ENCODE measurements at places on chromosomes 2 and 18.

- DNase-seq = no peak
These were observed 158.1 kb downstream of the GALR1 start for GRCh38 chr18:77407733-77408132.

DNA sequence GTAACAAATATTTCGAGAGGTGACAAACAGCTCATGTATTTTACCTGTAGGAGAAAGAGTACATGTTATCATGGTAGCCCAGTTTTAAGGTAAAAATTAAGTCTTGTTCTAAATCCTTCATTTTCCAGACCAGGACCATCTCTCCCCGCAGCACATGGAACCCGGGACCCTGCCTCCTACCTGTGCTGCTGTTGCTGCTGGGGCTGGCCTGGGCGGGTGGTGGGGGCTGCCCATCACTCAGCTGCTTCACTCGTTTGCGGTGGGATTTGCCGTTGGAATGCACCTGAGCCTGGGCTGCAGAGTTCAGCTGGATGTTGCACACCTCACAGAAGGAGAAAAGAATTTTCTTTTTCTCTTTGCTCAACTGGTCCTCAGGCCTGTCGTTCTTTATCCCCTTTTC lies 92.1 kb downstream of the ZNF385B start:
- DNase-seq = no peak

DNA sequence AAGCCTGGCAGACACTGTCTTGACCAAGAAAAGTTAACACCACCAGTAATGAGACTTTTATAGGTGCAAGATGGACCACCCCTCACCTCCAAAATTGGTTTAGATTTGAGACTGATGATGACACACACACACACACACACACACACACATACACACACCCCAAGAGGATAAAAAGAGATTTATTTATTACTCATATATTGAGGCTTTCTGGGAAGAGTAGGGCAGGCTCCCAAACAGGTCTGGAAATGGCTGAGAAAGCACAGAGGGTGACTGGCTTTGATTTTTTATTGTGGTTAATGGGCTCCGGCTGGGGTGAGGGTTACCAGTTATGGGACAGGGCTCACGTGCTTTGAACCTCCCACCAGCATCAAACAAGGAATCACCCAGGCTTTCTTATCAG lies 54.2 kb upstream of the ADAM23 start:
- no peak for DNase-seq

DNA sequence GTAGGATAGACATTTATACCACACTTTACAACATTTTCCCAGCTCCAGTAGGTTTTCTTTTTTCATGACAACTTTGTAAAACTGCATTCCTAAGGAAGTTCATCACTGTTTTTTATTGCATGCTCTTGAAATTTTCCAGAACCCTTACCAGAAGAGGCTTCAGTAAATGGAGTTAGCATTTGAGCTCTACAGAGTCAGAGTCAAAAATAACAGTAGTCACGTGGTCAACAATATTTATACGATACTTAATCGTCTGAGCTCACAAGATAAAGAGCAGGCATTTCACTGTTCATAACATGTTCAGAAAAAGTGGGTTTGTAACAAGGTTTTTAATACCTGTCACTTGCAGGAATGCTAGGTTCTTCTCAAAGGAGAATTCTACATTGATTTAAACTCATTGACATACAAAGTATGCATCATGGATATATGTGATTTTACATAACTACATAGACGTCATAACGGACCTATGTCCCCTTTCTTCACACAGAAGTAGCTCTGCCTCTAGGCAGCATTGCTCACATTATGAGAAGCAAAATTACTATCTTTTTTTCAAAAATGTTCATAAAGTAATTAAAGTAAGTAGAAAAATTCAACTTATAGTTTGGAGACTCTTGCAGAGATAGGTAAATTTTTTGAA lies 187.0 kb upstream of the COL3A1 start:
- no peak for DNase-seq

- peak; percentile 50 for DNase-seq
These were observed 86.6 kb downstream of the TMEM182 start for GRCh38 chr2:102848366-102848839.

GRCh38 chr18:2970772-2971659 lies 41.9 kb downstream of the LPIN2 start:
- no peak for DNase-seq

GRCh38 chr2:96623116-96623515 lies 15.0 kb downstream of the KANSL3 start:
- no peak for DNase-seq

- DNase-seq = no peak
These were observed 536.0 kb downstream of the TNS1 start for GRCh38 chr2:217466805-217467204.

- no peak for DNase-seq
These were observed 73.8 kb downstream of the CLHC1 start for GRCh38 chr2:55158111-55158814.

DNA sequence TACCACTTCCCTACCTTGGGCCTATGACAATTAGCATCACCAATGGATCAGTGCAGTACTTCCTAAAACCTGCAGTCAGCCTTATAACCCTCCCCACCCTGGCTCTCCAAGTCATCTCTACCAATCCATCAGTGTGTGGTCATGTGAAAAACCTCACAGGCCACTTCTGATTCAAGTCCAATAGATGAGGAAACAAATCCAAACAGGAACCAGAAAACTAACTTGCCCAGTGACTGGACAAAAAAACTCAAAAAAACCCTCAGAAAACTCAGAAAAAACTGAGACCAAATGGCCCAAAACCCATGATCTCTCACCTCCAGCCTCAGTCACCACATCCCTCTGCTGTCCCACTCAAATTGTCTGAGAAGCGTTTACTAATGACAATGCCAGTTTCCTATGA lies 43.3 kb downstream of the TGFA start:
- DNase-seq = no peak

DNA sequence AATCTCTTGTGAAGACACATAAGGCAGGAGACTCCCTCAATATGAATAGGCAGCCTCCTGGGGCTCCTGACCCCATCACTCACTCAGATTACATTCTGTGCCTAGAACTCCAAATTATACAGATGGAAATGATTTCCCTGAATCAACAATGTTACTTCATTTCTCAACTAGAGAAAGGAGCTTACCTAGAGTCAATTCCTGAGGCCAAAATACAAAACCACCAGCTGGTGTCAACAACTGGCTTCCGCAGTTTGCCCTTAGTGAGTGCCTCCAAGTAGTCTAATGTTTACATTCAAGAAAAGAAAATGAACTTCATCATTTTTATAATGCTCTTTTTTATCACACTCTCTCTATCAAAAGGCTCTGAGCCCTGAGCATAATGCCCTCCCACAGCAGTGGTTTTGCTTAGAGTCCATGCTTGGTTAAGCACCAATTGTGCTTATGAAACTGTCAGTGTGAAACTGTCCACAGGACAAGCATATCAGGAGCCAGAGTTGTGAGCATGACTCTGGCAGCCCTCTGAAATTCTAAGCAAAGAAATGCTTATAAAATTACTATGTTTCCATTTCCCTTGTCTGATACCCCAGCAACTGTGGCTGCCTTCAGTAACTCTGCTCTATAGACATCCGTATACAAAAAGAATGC lies 305.7 kb upstream of the PKDCC start:
- no peak for DNase-seq

DNA sequence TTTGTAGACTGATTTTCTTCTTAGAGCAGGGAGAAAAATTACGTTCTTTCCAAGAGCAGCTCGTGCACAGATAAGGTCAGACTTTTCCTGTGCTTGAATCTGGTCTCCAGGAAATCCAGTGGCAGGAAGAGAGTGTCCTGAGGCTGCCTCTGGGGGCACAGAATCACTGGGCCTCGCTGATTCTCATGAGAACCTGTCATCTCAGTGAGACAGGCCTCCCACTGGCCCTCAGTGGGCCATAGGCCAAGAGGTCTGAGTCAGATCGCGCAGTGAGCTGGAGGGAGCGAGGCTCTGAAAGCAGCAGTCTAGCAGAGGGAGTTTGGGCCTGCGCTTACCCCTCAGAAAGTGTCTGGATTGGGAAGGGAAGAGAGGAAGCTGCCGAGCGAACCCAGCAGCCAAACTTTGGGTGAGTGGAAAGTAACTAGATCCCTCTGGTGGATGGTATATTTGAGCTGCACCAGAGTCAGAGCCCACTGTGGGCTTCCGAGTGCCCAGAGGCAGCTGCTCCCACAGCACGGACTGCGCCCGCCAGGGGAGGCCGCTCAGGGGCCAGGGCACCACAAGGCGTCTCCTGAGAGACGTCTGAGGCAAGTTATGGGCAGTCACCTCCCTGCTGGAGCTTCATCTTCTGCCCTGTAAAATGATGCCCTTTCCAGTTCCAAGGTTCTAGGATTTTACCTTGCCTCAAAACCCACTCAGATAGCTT lies 8.2 kb downstream of the GDF7 start:
- no peak for DNase-seq

DNA sequence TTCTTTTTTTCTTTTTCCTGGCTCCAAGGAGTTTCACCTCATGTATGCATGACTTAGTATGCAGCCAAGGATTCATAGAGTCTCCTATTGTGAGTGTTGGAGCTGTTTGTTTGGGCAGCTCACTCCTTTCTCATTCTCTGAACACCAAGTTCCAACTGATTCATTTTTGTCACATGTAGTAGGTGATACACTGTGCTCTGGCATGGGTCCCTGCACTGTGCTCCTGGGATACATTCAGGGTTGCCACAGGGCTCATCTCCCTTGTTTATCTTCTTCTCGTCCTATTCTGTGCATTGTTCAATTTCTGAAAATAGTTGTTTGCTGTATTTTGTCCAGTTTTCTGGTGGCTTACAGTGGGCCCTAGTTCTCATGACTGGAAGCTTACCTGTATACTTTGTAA lies 96.8 kb downstream of the ZNF407 start:
- no peak for DNase-seq

GRCh38 chr2:177828557-177828956 lies 244.0 kb downstream of the PDE11A start:
- DNase-seq = no peak

GRCh38 chr2:85355521-85355920 lies 952 bp downstream of the ELMOD3 start:
- no peak for DNase-seq

GRCh38 chr2:9146646-9147045 lies 60.0 kb upstream of the ASAP2 start:
- DNase-seq = no peak

GRCh38 chr2:160490733-160491685 lies 2.6 kb downstream of the RBMS1 start:
- DNase-seq = no peak

GRCh38 chr2:28382755-28383154 lies 9.9 kb upstream of the FOSL2 start:
- DNase-seq = no peak

- DNase-seq = no peak
These were observed 67.5 kb downstream of the PDK1 start for GRCh38 chr2:172623249-172623965.

GRCh38 chr2:160566717-160567116 lies 73.1 kb upstream of the RBMS1 start:
- DNase-seq = no peak

DNA sequence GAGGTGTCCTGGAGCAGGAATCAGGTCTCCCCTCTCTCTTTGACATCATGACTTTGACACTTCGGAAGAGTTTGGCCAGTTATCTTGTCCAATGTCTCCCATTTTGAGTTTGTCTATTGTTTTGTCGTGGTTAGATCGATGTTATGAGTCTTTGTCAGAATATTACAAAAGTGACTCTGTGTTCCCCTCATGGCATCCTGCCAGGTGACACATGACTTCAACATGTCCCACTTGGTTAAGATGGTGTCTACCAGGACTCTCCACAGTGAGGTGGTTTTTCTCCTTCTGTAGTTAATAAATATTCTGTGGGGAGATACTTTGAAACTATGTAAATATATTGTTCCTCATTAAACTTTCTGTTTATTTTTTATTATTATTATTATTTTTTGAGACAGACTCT lies 76.6 kb upstream of the BZW1 start:
- no peak for DNase-seq

GRCh38 chr2:181574321-181574720 lies 82.6 kb downstream of the CERKL start:
- DNase-seq = no peak

GRCh38 chr2:106109675-106110424 lies 84.3 kb downstream of the UXS1 start:
- DNase-seq = no peak

DNA sequence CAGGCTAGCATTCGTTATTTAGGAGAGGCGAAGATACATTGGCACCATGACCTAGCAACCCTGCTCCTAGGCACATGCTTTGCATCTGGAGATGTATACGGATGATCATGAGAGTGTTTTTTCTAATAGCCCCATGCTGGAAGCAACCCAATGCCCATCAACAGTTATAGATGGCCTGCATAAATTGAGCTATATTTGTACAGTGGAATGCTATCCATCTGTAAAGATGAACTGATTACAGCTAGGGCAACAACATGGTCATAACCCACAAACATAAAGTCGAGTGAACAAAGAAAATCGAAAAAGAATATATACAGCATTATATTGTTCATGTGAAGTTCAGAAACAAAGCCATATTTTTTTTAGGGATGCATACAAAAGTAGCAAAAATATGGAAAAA lies 20.6 kb upstream of the CHRNA1 start:
- DNase-seq = no peak

Data from 8988T (cell line).